Activated T-cell treated with anti-CD3 and anti-CD28 coated beads, Interleukin-2, amount 50 U/mL, for 72 hours (primary cell): ENCODE measurements at places on chromosomes 11 and 22.

DNA sequence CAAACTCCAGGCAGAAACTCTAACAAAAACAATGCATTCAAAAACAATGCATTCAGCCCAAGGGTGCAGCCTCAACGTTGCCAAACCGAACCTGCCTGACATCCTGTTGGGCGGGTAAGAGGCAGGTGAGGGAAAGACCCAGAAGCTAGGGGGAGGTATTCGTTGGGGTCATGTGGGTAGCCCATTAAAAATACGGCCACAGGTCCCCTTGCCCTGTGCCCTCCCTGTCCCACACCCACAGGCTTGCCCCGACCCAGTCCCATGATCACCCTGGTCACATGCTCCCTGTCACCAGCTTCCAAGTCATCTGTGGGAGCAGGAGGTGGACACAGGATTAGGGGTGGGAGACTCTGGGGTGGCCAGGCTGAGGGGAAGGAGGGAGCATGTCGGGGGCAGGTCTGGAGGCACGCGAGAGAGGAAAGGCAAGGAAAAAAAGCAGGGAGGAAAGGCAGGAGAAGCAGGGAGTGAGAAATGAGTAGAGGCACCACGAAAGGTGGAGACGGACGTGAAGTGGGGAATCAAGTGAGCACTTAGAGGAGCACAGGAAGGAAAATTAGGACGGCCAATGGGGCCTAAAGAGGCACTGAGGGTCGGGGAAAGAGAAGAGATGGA lies 683 bp downstream of the PLA2G6 start:
- peak; percentile 50 for DNase-seq

GRCh38 chr11:129590753-129591475 lies 215.3 kb downstream of the BARX2 start:
- DNase-seq: no peak

DNA sequence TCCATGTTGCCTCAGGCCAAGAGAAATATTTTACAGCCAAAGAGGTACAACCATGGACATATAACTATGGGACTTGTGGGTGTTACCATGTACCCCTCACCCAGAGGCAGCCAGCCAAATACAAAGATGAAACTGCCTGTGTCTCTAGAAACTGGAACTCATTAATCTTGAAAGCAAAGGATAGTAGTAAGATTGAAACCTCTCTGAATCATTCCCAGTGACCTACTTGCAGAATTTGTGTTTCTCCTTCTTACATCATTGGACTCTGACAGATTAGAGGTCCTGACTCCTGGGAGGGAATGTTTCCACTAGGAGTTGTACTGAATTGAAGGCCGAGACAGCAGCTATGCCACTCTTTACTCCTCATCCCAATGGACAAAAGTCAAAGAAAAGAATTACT lies 257.4 kb upstream of the UBASH3B start:
- peak; percentile 17 for DNase-seq

DNA sequence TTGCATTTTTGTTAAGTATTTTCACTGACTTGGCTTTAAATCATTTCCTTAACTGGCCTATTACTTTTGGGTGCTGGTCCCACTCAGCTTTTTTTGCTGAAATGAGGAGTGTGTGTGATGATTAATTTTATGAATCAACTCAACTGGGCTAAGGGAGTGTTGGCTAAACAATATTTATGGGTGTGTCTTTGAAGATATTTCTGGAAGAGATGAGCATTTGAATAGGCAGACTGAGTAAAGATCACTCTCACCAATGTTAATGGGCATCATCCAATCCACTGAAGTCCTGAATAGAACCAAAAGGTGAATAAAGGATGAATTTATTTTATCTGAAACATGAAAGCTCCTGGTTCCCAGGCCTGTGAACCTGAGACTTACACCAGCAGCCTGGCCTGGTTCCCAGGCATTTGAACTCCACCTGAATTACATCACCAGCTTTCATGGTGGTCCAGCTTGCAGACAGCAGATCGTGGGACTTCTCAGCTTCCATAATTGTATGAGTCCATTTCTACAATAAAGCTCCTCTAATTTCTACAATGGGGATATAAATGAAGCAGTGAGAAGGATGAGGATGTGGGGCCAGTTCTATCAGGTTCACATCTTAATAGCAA lies 241.3 kb upstream of the ZC3H12C start:
- no peak for DNase-seq

- DNase-seq: no peak
These were observed 17.0 kb downstream of the CD3E start for GRCh38 chr11:118321386-118322082.

- no peak for DNase-seq
These were observed 60.3 kb downstream of the ZC3H12C start for GRCh38 chr11:110153474-110153873.

- DNase-seq: peak; percentile 32
These were observed at the start of gene DEUP1 for GRCh38 chr11:93330446-93330984. TSS of gene DEUP1 (plus strand) at chr11:93330742. CDS start at chr11:93332260, 1,518 bp downstream.

GRCh38 chr11:119774172-119774763 lies 45.3 kb upstream of the NECTIN1 start:
- DNase-seq: peak; percentile 8

- DNase-seq: no peak
These were observed 69.4 kb upstream of the AMPD3 start for GRCh38 chr11:10385696-10386095.

GRCh38 chr22:17832665-17833064 lies 58.4 kb upstream of the BID start:
- DNase-seq: no peak

- DNase-seq: no peak
These were observed 13.2 kb downstream of the ANKK1 start for GRCh38 chr11:113400631-113401230.

DNA sequence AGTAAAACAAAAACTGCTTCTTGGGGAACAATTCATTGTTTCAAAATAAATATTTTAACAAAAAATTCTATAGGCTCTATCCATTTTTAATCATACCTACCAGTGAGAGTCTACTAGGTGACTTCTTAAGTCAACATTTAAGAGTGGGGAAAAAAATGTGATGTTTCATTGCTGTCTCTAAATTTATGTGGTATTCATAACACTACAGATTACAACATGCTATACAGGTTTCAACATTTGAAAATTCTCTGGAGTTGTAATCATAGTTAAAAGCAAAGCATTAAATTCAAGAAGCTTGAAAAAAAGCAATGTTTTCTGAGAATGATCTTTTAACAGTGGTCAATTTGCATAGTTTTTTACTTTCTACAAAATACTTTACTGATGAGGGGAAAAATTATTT lies 18.3 kb downstream of the SBF2 start:
- DNase-seq: no peak

- DNase-seq: no peak
These were observed 2.1 kb upstream of the SHANK3 start for GRCh38 chr22:50670513-50670912.

DNA sequence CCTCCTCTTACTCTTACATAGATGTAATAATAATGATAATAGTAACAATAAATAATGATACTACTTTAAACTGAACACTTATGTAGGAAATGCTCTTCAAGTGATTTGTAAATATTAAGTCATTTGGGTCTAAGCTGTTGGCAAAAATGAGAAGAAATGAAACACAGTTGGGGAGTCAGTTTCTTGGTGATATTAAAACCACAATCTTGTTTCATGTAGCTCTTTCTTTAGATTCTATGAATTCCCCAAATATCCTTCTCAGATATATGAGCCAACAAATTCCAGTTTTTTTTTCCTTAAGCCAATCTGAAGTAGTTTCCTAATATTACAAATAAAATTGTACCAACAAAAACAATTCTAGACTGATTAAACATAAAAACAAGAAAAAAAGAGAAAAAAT lies 1115.6 kb upstream of the CNTN5 start:
- no peak for DNase-seq

DNA sequence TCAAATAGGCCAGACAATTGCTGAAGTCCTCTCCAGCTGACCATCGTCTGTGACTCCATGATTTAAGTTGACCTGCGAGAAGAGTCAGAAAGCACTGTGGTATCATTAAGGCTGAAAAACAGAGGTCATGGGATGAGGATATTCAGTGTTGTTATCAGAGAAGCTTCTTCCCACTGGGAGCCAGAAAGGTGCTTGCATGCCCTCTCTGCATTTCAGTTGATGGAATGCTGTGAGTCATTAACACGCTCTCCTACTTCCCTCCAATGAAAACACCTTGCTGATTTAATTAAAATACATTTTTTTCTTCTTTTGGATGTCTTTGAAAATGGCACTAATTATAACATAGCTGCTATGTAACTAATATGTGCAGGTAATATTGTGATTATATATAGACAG lies 667.0 kb downstream of the NTM start:
- no peak for DNase-seq

DNA sequence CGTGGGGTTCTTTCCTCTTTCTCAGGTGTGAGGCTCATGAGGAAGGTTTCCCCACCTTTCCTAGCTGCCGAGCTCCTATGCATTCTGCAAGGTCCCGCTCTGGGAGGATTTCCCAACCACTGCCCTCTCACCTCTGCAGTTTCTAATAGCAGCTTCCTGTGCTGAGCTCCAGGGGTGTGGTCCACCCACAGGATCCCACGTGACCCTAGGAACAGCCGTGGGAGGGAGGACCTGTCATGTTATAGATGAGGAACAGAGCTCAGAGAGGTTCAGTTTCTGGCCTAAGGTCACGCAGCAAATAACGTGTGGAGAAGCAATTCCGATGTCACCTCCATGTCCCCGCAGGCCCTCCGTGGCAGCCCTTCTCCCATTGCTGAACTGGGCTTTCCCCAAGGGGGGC lies 38.5 kb downstream of the FLRT1 start:
- DNase-seq: no peak

DNA sequence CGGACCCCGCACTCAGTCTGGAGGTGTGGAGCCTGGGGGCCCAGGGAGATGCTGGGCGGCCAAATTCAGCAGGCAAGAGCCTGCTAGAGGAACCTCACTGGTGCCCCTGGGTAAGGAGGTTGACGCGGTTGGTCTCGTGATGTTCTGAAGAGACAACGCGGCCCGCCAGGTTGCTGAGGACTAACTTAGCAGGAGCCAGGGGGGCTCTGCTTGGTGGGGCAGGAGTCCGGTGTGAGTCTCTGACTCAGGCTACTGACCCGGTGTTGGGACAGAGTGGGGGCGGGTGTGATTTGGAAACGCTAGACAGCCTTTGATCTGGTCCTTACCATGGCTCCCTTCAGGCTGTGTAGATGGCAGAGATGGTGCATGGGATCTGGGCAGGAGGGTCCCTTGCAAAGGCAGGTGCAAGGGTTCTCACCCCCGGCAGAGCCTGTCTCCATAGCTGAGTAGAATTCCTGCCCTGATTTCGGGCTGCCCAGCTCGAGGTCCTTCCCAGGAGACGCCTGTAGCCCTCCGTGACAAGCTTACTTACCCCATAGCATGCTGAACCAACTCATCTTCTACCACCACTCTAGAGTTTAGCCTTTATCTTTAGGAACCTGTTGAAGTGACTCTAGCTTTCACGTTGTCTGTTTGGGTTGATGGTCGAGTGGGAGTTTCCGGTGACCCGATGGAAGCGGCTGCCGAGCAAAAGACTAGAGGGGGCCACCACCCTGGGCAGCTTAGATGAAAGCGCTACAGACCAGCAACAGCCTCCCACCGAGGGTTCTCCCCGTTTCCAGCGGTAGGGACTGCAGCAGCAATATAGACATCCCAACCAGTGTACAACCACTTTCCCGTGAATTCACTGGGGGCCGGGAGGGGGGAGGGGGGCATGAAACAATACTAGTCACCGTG lies 38.4 kb downstream of the KCNC1 start:
- DNase-seq: no peak

DNA sequence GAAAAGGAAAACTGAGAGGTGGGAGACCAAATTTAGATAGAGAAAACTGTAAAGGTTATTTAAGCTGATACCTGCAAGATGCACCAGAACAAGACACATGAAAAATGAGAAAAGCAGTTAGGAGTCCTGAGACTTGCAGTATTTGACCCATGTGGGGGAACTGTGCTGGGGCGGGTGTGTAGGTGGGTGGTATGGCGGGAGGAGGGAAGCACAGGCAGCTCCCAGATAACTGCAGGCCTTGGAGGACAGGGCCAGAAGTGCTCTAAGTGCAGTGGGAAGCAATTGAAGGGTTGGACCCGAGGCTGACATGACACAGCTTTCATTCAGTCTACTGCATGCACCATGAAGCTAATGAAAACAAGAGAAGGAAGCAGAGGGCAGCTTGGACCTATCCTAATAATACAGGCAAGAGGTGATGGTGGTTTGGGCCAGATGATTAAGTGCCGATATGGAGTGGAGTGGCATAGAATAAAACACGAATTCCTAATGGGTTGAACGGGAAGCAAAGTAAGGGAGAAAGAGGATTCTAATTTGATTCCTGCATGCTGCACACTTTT lies 48.0 kb upstream of the ANO3 start:
- no peak for DNase-seq

DNA sequence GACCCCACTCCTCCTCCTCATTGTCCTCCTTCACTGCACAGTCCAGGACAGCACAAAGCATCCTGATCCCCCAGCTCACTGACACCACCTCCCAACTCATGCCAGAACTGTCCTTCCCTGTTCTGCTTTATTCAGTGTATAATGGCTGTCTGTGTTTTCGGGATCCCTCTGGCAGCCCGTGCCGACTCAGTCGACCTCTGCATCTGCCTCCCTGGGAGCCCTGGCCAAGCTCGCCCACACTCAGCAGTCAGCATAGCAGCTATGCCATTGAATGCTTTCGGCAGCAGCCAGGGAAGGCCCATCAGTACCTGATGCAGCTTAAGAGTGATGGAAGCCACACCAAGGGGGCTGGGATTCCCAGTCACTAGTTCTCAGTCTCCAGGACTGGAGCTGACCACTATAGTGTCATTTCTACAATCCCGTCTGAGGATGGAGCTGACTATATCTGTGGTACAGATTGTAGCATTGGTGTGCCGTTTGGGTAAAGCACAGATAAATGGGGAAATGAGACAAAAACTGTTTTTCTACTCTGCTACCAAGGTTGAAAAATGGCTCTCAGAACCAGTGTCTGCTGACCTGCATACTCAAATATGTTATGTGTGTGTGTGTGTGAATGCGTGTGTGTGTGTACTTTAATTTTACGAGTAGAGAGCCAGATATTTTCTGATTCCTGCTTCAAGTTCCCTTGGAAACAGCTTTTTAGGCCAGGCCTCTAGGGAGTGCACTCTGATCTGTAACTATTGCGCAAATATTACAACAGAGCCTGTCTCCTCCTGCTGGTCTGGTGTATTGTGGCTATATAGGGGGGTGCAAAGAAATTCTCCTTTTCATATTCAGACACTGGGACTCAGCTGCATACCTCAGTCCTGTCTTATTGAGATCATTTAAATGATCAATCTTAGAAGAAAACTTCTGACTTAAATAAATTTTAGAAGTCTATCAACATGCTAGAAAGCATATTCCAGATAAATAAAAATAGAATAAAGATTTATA lies 78.8 kb upstream of the TOP3B start:
- no peak for DNase-seq

DNA sequence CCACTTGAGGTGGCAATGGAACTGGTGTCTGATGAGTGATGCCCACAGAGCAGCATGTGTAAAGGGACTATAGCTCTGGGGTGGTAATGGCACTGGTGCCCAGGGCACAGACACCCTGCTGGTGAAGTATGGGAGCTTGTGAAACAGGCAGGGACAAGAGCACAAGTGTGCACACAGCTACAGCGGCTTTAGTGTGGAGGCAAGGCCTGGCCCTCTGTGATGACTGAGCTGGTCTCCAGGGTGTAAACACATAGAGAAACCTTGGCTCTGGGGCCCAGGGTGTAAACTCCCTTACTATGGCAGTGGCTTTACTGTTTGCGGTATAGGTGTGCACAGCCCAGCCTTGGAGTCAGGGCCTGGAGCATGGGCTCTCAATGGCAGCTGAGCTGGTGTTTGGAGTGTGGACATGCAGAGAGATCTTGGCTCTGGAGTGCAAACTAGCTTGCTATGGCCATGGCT lies 46.3 kb downstream of the BIRC2 start:
- DNase-seq: no peak
